ENCODE measurements at places on chromosomes 11 and 22. TPM values are rescaled to one million over a fixed set of nuclear protein-coding genes. Genes with fewer than 3 reads are reported as not detected.

GCAT gene
- total RNA-seq = 2.4 TPM

MPZL3 gene
- 0.31 TPM for total RNA-seq

FAM89B gene
- 29.6 TPM for total RNA-seq

B4GALNT4 gene
- 10.4 TPM for total RNA-seq

SCGB1D2 gene
- total RNA-seq = not detected

TMPRSS13 gene
- total RNA-seq = not detected

PLEKHB1 gene
- 0.42 TPM for total RNA-seq
